RPMI8226 (cell line): ENCODE measurements at places on chromosomes 7 and 10.

GRCh38 chr10:49613882-49614241 is at the start of gene CHAT:
TSS of gene CHAT (plus strand) at chr10:49614037. CDS start at chr10:49614190, 153 bp downstream.
- no peak for DNase-seq

GRCh38 chr7:45203936-45204445 is 46.4 kb downstream of the RAMP3 start:
- peak; percentile 47 for DNase-seq

DNA sequence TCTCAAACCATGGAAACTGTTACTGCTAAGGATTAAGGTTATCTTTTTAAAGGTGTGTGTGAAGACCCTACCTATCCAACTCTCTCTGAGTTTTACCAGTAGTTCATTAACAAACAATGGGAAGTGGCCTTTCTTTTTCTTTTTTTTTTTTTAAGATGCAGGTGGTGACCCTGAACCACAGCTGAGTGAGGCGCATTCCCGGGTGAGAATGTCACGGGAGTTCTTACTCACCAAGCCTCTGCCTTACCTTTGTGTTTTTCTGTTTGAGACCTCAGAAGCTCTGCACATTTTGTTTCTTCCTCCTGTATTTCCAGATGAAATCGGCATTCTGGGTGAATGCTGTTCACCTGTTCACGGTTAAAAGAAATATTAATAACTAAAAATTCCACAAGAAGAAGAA is 2.5 kb downstream of the VIPR2 start:
- DNase-seq, result no peak

DNA sequence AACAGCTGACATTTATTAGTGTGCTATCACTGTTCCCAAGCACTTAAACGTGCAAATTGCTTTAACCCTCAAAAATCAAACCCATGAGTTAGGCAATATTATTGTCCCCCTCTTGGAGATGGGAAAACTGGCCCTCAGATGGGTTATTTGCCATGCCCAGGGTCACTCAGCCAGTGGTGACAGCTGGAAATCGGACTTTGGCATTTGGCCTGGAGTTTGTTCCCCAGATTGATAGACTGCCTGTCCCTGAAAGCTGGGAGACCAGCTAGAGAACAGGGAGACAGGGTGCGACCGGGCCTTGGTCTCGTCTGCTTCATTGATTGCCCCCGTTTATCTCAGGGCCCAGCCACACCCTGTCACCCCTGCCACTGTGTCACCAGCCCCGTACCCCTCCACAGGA is 366.3 kb upstream of the GALNT17 start:
- DNase-seq, result no peak

GRCh38 chr10:119700321-119700954 is 25.4 kb upstream of the INPP5F start:
- peak; percentile 16 for DNase-seq

DNA sequence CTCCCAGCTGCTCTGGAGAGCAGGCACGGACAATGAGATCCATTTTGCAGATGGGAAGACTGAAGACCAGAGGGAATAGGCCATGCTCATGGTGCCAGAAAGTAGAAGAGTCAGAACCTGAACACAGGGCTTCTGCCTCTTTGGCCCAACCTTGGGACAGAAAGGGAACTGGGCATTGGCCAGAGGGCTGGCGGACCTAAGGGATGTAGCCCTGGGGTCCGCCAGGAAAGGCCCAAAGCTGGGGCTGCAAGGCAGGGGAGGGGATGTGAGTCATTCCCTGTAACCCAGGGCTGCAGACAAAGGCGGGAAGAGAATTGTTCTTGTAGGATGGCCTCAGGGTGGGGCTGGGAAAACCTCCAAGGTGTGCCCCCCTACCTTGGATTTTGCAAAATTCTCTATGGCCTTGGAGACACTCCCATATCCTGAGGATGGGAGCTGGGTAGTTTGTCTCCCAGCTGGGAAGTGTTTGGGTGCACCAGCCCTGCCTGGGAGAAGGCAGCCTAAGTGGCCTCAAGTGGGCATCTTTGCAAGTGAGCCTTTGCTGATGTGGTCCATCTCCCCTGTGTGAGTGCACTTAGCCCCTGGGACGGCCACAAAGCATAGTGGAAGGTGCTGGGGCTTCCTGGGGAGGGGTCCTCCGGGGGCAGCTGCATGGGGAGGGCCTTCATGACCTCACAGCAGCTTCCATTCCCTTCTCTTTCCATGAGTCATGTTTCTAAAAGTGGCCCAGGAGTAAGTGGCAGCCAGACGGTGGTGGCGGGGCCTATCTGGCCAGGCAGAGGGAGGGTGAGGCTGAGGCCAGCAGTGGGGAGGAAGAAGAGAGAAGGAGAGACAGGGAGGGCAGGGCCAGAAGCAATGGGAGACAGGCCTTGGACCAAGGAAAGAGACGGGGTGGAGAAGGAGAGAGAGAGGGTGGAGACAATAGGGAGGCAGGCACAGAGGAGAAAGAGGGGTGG is 9.2 kb downstream of the AQP1 start:
- DNase-seq, result no peak

DNA sequence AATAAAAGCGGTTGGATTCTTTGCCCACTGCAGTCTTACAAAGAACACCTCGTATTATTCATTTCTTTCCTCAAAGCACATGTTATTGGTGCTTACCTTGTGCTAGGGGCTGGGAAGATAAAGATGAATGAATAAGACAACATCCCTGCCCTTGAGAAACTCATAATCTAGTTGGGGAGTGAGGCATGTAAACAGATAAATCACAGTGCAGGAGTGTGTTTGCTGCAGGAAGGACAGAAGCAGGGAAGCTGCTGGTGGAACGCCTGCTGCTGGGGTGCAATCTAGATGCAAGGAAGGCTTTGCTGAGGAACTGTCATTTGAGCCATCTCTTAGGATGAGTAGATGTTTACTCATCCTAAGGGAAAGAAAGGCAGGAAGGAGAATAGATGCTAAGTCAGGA is 135.6 kb downstream of the TMEM178B start:
- DNase-seq, result no peak

DNA sequence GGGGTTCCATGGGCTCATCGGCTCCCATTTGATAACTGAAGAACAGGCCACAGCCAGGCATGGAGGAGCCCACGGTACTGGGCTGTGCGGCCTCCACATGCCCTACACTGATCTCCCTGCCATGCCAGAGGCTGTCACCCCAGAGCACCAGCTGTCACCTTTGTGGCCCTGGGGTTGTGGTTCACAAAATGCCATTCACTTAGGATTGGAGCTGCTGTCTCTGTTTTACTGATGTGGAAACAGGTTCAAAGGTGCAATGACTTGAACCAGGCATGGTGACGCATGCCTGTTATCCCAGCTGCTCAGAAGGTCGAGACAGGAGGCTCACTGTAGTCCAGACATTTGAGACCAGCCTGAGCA is 4.3 kb upstream of the UPK3B start:
- DNase-seq, result no peak

DNA sequence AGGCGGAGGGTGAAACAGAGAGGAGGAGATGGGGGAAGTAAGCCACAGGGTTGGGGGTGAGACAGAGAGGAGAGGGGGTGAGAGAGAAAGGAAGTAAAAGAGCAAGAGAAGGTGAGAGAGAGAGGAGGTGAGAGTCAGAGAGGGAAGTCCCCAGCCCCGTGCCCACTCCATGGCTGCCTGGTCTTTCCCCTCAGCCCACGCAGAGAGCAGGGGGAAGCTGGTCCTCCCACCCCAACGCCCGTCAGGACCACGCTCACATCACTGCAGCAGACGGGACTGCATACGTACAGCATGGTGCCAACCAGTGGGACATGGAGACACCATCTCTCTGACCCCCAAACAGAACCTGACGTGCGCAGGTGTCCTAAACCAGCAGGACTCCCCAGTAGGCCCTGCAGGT is 12.1 kb upstream of the PDGFA start:
- DNase-seq, result no peak

GRCh38 chr10:94219829-94220228 is 142.9 kb downstream of the NOC3L start:
- DNase-seq, result no peak

DNA sequence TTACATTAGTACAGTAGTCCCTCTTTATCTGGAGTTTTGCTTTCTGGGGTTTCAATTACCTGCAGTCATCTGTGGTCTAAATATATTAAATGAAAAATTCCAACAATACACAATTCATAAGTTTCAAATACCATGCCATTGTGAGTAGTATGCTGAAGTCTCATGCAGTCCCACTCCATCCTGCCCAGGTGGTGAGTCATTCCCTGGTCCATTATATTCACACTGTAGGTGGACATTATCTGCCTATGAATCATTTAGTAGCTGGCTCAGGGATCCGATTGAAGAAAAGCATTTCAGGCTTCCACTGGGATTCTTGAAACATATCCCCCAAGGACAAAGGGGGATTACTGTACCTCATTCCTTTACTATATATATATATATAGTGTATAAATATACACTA is 298.2 kb upstream of the GALNT17 start:
- no peak for DNase-seq

GRCh38 chr10:71573562-71574518 is 145.7 kb downstream of the C10orf105 start:
- no peak for DNase-seq

GRCh38 chr7:123148813-123149212 is 51.0 kb downstream of the SLC13A1 start:
- DNase-seq, result no peak

DNA sequence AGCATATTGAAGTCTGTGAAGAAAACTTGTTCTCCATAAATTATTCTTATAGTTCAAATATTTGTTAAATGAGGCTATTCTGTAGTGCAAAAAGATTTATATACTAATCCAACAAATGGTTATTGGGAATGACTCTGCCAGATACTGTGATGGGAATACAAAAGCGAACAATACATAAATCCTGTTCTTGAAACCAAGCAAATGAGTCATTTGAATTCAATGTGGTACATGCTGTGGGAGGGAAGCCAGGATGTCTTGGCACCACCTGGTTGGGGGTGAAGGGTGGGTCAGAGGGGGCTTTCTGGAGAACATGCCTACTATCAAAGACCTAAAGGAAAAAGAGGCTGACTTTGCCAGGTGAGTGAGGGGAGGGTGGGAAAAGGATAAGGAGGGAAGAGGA is 594.2 kb downstream of the CALN1 start:
- no peak for DNase-seq

- DNase-seq, result no peak
Observed at GRCh38 chr10:100446130-100446761, 16.6 kb upstream of the WNT8B start.

DNA sequence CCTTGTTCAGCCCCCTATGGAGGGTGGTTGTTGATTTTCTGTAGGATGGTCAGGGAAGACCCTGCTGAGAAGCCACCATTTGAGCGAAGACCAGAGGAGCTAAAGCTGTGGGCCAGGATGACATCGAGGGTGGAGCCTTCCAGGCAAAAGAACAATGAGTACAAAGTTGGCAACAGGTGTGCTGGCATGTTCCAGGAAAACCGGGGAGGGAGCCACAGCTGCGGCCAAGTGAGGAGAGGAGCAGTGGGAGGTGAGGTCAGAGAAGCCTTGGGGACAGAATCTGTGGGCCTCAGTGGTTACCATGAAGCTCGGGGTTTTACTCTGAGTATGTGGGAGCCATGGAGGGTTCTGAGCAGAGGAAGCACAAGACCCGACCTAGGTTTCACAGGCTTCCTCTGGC is 75.6 kb upstream of the ZNF479 start:
- no peak for DNase-seq

DNA sequence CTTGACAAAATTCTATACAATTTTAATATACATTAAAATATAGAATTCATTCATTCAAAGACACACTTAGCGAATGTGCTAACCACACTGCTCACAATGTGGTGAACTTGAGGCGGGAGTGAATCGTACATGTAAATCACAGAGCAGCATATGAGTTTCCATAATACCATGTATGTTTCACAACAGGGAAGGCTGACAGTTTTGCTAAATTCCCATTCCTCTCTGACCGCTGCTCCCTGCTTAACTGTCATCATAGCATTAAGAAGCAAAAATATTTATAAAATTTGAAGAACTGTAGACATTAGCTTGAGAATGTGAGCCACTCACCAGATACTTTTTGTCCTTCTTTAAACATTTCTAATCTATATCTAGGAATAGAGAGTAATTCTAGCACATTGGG is 763.3 kb downstream of the MAGI2 start:
- DNase-seq, result no peak

DNA sequence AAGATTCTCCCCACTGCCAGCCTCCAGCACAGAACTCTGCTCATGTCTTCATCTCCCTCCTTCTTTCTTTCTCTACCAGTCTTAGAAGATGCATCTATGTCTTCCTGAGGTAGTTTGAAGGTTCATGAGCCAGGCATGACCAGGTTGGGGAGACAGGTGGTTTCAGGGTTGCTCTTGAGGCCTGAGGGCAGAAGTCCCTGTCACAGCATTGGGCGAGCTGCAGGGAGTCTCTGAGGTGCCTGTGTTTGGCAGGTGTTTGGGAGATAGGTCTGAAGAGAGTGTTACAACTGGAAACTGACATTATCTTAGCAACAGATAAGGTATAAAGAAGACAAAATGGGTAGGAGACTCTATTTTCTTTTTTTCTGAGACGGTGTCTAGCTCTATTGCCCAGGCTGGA is 18.7 kb downstream of the PRSS2 start:
- DNase-seq, result no peak

DNA sequence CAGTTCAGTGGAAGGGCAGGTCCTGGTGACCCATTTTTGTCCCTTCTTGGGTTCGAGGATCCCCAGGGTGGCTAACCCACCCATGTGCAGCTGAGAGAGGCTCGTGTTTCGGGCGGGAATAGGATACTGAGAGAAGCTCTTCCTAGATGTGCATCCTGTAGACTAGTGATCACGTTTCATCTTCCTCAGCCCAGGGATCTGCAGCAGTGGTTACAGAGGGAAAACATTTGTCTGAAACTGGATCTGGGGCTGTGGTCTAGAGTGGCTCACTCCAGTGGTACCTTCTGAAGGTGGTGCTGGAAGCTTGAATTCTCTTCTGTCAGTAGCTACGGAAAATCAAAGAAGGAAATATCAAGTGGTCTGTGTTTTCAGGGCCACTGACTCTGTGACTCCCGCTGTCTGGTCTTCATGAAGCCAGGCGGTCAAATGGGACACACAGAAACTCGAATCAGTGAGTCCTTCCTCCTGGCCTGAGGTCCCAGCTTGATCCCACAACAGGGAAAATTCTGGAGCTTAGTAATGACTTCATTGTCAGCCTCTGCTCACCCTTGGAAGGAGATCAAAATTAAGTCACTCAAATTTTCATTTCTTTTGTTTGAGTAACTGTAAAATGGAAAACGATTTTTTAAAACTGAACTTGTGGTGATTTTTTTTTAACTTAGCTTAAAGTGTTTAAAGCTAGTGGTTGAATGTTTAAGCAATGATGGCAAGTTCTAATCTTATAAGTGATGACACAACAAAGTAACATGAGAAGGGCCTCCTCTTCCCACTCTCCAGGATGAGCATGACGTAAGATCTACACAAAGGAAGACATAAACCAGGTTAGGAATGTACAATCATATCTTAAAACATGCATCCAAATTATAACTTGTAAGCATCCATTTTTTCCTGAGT is 469.3 kb upstream of the KLF6 start:
- DNase-seq, result no peak

GRCh38 chr7:98287486-98287959 is 6.0 kb downstream of the BRI3 start:
- peak; percentile 25 for DNase-seq

- DNase-seq, result no peak
Observed at GRCh38 chr10:486206-486605, 203.3 kb downstream of the DIP2C start.

- no peak for DNase-seq
Observed at GRCh38 chr10:11224792-11225416, 207.2 kb downstream of the CELF2 start.

- DNase-seq, result no peak
Observed at GRCh38 chr7:98930921-98931320, 52.6 kb downstream of the TRRAP start.
